NCI-H82 (cell line): ENCODE measurements at places on chromosomes 1 and 21.

- peak; percentile 9 for DNase-seq
Observed at GRCh38 chr1:82778612-82779011, 977.9 kb downstream of the ADGRL2 start.

- peak; percentile 92 for DNase-seq
Observed at GRCh38 chr1:54791880-54792522, 9.1 kb downstream of the TTC22 start.

DNA sequence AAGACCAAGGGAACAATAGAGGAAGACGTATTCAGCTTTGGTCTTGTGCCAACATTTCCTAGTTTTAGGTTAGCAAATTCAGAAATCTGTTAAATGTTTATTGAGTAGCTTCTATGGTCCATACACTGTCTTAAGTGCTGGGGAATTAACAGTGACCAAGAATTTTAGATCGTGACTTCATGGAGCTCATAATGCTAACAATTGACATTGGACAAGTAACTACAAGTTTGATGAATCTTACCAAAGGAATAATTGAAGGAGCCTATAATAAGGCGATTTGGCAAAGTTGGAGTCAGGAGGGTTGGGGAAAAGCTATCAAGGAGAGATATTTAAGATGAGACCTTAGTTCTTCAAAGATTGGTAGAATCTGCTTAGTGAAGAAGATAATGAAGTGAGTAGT lies 1.4 kb upstream of the SLAMF9 start:
- no peak for DNase-seq

GRCh38 chr21:35905096-35905962 lies 155.0 kb downstream of the SETD4 start:
- DNase-seq = no peak

- no peak for DNase-seq
Observed at GRCh38 chr1:232667778-232668165, 37.8 kb upstream of the SIPA1L2 start.

DNA sequence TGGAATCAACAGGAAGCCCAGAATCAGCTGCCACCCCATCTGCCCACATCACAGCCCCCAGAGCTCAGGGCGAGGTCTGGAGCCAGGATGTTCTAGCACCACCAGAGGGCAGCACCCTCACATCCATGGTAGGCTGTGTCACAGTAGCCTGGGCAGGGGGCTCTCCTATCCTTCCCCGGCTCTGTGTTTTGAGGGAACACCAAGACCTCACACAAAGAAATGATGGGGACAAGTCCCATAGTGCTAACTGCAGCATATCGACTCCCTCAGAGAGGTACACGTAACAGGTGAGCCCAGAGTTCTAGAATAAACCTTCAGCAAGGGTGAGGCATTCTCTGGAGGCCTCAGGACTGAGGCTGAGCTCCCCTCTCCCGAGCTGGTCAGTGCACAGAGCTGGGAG lies 2.3 kb upstream of the KCNC4 start:
- DNase-seq = peak; percentile 91

GRCh38 chr1:63688302-63688890 lies 85.4 kb upstream of the ROR1 start:
- no peak for DNase-seq

DNA sequence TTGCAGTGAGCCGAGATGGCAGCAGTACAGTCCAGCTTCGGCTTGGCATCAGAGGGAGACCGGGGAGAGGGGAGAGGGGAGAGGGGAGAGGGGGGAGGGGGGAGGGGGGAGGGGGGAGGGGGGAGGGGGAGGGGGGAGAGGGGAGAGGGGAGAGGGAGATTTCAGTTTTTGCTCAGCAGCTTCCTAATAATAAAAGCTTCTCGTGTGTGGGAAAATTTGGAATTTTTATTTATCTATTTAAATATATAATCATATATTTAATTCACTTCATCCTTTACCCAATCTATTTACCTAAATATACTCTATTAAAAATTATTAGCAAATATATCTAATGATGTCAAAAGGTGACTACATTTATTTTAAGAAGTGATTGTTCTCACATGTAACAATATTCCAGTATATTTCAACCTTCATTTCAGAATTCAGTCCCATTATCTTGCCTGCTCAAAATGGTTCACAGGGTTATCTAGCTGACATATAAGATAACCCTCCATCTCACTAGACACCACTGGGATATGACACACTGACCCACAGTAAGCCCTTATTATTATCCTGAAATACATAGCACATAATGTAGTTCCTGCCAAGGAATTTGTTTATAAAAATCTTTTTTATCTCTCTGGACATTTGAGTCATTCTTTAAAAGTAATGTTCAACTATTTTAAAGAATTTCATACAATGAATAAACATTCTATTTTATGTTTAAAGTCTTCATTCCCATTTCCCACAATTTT lies 105.9 kb downstream of the GPATCH2 start:
- no peak for DNase-seq
